Stimulated activated CD8-positive, alpha-beta memory T cell treated with anti-CD3 and anti-CD28 coated beads, Interleukin-12 subunit alpha, Interleukin-12 subunit beta, amount 100 ng/mL, for 4 hours (primary cell): ENCODE measurements at places on chromosomes 1 and 21.

- DNase-seq = no peak
Measured at GRCh38 chr1:56394298-56394697, 185.1 kb downstream of the PLPP3 start.

GRCh38 chr1:47712596-47713299 lies 274.9 kb downstream of the FOXD2 start:
- DNase-seq = no peak

DNA sequence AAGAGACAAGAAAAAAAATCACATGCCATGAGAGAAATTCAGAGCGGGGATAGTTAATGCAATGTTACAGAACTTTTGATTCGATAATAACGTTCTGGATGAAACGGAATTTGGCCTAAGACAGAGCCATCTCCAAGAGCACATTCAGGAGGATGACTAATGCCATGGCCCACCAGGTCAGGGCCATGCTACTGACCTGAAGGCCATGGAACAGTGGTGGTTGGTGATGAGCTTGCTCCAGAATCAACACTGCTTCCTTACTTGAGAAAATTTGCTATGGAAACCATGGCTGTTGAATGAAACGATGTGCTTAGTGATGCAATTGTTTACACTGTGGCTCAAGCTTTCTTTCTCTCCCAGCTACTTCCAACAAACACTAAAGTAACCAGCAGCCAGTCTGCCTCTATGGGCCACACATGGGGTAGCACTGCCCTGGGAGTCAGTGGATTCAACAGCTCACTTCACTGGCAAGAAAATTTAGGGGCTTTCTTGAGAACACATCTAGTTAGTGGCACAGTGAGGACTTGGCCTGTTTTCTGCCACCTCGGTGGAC lies 299.1 kb downstream of the PCP4 start:
- DNase-seq = no peak

- no peak for DNase-seq
Measured at GRCh38 chr1:93695411-93696005, 13.9 kb upstream of the BCAR3 start.

- DNase-seq = no peak
Measured at GRCh38 chr1:84598846-84599741, 24.9 kb upstream of the CTBS start.

DNA sequence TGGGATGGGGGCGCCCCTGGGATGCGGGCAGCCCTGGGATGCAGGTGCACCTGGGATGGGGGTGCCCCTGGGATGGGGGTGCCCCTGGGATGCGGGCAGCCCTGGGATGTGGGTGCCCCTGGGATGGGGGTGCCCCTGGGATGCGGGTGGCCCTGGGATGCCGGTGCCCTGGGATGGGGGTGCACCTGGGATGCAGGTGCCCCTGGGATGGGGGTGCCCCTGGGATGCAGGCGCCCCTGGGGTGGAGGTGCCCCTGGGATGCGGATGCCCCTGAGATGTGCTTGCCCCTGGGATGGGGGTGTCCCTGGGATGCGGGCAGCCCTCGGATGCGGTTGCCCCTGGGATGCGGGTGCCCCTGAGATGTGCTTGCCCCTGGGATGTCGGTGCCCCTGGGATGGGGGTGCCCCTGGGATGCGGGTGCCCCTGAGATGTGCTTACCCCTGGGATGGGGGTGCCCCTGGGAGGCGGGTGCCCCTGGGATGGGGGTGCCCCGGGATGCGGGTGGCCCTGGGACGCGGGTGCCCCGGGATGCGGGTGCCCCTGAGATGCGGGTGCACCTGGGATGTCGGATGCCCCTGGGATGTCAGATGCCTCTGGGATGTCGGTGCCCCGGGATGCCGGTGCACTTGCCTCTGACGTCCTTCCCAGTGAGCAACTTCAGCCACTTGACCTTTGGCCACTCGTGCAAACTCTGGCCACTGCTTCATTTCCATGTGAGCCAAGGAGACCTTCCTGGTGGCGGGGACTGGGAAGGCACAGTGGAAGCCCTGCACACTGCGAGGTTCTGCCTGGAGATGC lies 37.3 kb upstream of the SLC19A1 start:
- DNase-seq = no peak

GRCh38 chr1:168556647-168557046 lies 12.8 kb upstream of the XCL2 start:
- no peak for DNase-seq

DNA sequence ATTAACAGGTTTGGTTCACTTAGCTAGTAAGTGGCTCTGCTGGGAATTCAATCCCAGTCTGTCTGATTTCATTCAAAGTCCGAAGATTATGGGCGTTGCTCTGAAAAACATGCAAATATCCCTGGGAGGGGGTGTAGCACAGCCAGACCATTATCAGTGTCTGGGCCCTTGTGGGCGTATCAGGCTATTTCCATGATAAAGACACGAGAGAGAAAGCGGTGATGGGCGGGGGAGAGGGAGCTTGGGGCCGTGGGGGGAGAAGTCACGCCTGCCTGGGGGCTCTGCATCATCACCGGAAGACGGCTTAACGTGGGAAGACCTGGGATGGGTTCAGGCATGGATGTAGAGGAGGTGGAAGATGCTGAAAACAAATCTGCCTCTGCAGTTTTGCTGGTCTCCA lies 25.8 kb downstream of the IL6R start:
- DNase-seq = no peak

DNA sequence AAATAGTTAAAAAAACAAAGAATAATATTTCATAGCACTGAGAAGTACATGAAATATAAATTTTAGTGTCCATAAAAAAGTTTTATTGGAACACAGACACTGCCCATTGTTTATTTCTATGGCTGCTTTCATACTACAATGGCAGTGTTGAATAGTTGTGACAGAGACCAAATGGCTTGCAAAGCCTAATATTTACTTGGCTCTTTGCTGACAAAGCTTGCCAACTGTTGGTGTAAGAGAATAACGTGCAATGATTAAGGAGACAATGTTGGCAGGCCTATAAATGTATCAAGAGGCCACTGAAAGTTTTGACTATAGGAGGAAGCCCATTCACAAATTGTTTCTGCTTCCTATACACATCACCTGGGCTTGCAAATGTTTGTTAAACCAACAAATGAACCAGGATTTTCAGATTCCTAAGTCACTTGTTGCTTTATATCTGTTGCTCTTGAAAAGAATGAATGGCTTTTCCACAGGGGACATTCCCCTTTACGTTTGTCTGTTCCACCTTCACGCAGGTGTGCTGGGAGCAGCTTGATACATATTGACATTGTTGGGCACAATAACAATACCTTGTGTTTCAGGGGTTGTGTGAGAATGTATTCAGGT lies 5.5 kb upstream of the ST6GALNAC3 start:
- no peak for DNase-seq

DNA sequence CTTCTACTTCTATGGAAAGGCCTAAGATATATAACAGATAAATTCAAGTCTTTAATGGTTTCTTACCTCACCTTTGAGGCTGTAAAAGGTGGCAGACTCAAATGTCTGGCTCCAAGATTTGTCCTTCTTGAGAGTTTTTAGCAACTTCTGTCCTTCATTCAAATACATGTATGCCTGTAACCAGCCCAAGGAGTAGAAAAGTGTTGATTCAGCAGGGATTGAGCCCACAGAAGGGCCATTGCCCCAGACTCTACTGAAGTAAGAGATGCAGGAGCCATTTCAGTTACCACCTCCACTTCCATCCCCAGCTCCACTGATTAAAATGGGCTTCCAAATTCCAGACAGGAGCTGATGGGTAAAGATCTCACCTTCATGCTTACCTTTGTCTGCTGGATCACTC lies 80.0 kb downstream of the ADCY10 start:
- DNase-seq = no peak

DNA sequence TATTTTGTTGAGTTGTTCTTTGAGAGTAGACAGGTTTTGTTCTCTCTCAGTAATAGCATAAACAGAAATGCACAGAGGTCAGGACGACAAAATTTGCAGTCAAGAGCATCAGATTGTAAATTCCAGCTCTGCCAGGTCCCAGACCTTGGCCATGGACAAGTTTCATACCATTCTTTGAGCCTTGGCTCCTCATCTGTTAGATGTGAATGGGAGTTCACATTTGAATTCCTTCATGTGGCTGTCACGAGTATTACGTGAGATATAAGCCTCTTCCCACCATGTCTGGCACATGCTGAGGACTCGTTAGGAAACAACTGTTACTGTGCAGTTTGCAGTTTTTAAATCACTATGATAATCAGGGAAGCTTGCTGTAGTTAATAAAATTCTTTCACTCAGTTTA lies 93.2 kb upstream of the KCTD3 start:
- no peak for DNase-seq

- no peak for DNase-seq
Measured at GRCh38 chr1:243732637-243733036, 117.4 kb downstream of the AKT3 start.

- no peak for DNase-seq
Measured at GRCh38 chr1:196295766-196296165, 312.5 kb downstream of the KCNT2 start.

DNA sequence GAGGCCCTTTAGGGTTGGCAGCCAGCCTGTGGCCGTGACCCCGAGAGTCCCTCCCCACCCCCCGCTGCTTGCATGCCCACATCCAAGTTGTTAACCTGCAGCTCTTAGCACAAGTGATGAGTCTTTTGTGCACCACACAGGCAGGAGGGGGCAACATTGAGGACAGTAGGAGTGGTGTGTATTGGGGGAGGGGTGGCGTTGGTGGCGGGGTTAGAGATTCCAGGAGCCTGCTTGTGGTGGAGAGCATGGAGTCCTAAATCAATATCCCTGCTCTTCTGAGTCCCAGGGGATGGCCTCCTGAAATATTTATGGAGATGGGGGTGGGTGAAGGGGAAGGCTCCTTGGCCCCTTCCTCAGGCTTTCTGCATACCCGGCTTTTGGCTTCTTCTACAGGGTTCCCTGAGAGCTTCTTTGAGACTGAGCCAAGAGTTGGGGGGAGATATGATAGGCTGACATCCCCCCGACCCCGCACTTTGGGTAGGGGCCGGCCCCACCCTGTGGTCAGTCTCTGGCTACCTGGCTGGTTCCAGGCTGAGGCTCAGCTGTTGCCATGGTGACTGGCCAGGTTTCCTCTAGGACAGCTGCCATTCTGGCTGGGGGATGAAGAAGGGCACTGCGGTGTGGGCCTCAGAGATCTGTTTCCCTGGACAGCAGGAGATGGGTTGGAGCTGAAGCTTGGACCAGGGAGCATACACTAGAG lies 5.0 kb downstream of the CHRNB2 start:
- no peak for DNase-seq

DNA sequence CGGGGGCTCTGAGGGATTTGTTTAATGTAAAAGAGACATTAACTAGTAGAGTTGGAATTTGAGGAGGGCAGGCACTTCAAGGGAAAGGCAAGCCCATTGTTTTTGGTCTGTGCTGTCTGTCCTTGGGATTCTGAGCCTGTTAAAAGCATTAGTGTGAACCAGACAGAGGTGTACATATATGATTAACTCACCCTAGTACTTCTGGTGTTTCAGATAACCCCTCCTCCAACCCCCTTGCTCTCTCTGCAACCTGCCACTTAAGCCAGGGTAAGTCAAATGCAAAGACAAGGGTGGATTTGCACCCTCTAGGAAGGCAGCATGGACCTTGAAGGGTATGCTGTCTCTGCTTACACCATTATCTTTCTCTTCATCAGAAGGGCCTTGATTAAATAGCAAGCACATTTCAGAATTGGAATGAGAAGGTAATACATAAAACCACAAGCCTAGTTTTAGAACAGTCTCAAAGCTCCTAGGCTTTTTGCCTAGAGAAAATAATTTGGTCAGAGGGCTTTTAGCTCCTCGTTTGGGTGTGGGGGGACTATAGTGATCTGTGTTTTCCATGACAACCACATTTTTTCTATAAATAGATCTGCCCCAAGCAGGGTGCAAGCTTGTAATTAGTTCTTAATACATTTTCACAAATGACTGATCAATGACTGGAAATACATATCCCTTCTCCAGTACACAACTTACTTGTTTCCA lies 120.7 kb upstream of the SGIP1 start:
- DNase-seq = no peak

DNA sequence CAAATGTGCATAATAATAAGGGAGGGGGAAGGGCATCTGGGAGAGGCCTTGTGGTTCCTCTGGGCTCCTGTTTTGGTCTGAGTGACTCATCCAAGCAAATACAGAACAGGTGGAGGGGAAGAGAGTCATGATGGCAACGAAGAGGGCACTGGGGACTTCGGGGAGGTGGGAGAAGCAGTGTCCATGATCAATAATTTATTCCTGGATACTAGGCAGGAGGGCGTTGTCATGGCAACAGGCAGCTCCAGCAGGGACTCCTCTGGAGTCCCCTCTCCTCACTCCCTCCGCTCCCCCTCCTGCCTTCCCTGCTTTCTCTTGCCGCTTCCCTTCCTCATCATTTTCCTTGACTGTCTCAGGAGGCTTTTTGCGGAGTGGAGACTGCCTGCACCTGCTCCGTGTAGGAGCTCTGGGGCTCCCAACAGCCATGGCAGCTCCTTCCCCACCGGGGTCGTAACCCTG lies 12.3 kb upstream of the NFASC start:
- no peak for DNase-seq

DNA sequence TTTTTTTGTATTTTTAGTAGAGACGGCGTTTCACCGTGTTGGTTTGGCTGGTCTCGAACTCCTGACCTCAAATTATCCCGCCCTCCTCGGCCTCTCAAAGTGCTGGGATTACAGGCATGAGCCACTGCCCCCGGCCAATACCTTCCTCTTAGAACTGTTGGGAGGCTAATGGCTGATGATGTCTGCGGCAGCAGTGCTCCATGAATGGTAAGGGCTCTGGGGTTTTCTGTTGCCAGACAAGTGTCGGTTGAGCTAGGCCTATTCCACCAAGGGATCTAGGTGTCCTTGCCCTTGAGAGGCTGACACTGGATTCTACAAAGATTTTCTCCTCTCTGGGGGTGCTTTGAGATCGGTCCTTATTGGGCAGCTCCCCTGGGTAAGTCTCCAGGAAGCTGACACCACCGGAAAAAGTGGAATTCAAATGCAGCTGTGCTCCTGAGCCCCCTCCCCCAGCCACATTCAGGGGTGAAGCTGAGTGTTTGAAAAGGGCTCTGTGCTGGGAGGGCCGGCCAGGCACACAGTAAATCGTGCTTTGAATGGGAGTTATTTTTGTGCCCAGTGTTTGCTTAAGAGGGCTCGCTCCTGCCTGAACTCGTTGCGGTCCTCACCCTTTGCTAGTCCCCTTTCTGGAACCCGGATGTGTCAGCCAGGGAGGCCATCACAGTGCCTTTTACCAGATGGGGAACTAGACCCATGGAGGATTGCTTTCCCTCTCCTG lies 5.2 kb downstream of the SOX13 start:
- no peak for DNase-seq
